ENCODE measurements at places on chromosomes 2 and 18.

- no peak for DNase-seq
These were observed 458.6 kb upstream of the ETAA1 start for GRCh38 chr2:66938471-66938967.

DNA sequence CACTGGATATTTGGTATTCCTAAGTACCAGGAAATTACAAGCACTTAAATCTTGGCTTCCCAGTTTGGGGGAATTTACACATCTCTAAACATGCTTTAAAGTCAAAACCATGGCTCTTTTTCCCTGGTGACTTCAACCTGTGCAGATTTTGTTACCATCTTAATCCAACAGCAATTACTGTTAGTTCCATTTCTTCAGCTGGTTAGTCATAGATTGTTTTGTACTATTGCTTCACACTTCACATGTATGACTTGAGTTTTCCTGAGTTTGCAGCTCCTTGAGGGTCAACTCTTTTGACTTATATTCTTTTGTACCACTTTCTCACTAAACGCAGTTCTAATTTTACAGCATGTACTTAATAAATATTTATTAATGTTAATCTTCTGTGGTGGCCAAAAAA is 203.4 kb upstream of the RND3 start:
- DNase-seq = no peak

DNA sequence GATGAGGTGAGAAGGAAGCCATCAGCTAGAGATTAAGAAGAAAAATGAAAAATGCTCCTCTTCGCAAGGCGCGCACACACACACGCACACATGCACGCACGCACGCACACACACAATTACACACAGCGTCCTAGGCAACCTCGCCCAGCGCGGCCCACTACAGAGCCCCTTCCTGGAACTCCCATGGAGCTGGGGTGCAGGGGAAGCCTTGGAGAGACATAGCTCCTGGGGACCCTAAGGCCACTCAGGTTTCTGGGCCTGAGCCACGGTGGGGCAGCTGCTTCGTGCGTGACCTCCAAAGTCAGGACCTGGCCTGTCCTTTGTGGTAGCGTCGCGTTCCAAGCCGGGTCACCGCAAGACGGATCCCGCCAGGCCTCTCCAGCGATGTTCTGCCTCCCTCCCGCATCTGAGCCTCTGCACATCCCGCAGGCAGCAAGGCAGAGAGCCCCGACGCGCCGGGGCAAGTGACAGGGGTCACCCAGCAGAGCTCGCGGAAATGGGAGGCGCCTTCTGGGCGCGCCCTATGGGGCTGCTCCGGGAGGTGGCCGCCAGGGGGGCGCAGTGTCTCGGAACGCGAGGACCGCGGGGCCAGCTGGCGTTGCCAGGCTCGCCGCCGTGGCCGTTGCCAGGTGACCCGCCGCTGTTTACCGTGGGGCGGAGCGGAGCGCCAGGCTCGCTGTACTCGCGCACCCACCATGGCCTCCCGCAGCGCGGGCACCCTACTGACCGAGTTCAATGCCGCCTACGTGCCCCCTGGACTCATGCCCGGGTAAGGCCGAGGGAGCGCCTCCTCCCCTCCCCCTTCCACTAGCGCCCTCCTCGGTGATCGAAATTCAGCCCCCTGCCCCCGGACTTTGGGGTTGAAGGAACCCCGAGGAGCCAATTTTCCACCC is 79.0 kb downstream of the CIB4 start:
- peak; percentile 94 for DNase-seq

DNA sequence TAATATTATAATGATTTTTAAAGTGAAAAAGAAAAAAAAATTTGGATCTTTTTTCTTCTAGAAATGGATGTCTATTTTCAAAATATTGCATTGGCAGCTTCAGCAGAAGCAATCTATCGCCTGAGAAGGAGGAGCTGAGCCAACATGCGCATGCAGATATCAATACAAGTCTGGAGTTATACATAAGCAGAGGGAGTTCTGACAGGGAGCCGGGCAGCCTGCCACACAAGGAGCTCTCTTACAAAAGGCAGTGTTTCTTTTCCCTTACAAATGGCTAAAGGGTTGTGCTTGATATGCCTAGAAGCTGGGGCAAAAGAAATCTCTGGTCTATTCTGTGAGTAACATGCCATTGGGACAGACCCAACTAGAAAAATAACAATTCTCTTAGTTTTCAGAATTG is 291.9 kb upstream of the TRIB2 start:
- DNase-seq = no peak

DNA sequence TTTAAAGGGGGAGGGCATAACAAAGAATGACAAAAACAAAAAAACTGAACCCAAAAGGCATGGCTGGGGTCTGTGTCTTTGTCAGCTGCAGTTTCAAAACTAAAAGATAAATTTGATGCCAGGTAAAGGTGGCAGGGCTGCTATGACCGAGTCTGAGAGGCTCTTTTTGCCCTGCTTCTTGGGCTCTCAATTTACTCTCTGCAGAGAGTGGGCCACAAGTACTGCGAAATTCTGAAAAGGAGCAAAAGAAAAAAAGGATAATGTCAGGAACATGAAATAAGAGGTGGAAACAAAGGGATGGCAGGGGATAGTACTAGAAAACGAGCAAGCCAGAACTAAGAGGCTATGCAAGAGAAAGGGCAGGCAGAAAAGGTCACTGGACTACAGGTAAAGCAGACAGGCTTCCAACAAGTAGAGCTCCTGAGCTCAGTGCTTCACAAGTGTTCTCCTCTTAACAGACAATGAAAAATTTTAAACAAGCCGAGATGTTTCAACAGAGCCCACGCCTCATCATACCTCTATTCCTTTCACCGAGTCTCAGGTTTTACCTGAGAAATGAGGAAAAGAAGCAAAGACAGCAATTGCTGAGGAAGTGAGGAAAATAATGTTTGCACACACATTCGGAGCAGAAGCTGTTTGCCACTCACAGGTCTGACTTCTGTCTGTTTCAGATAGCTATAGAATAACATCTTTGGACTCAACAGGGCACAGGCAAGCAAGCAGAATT is 7.3 kb downstream of the IRS1 start:
- DNase-seq = no peak

DNA sequence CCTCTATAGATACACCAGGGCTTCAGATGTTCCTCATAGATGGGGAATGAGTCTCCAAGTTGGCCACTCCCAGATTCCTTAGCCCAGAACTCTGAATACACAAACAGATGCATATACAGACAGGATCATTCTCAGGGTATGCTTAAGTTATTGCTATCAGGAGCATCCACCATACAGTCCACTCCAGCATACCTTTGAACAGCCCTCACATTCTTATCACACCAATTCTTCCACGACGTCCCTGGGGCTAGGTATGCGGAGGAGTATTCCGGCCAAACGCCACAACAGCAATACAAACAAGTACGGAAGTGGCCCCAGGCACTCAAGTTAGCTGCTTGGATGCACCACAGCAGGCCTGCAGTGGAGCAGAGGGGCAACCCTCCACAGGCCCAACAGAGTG is 312.5 kb upstream of the CHAC2 start:
- no peak for DNase-seq

DNA sequence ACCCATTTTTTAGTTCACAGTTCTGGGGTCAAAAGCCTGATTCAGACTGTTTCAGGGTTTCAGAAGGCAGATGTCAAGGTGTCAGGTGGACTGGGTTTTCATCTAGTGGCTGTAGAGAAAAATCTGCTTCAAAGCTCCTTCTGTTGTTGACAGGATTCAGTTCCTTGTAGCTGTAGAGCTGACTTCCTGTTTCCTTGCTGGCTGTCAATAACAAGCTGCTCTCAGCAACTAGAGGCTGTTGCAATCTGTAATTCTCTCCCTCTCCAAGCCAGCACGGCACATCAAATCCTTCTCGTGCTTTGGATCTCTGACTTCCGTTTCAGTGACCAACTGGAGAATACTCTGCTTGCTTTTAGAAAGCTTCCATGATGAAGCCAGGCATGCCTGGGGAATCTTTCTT is 179.4 kb downstream of the DOK6 start:
- peak; percentile 20 for DNase-seq

GRCh38 chr2:159160412-159160811 is 126.1 kb downstream of the WDSUB1 start:
- no peak for DNase-seq

- DNase-seq = no peak
These were observed 323.4 kb upstream of the RBMS1 start for GRCh38 chr2:160816916-160817499.

- DNase-seq = peak; percentile 90
These were observed 577 bp downstream of the EHBP1 start for GRCh38 chr2:62705859-62706720.

- no peak for DNase-seq
These were observed 28.7 kb downstream of the ELP2 start for GRCh38 chr18:36158266-36158867.

DNA sequence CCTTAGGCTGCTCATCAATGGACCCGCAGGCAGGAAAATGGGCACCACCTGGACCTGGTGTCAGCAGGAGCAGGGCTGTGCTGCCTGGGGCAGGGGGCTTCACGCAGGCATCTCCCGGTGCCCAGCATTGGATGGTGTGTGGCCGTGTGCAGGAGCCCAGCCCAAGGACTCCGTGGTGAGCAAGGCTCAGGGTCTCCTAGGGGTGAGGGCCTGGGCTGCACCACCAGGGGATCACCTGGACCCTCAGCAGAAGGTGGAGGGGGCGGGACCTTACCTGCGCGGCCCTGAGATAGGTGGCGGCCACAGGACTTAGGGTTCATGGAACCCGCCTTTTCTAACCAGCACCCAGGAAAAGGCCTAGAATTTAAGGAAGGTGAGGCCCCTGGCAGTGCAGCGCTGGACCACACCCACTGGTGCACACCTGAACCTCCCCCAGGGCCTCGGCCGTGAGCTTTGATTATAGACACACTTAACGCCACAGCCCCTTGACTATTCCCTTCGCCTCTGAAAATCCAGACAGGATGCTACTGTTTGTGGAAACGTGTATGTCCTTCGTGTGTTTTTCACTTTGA is 89.0 kb downstream of the TMEM18 start:
- DNase-seq = no peak

DNA sequence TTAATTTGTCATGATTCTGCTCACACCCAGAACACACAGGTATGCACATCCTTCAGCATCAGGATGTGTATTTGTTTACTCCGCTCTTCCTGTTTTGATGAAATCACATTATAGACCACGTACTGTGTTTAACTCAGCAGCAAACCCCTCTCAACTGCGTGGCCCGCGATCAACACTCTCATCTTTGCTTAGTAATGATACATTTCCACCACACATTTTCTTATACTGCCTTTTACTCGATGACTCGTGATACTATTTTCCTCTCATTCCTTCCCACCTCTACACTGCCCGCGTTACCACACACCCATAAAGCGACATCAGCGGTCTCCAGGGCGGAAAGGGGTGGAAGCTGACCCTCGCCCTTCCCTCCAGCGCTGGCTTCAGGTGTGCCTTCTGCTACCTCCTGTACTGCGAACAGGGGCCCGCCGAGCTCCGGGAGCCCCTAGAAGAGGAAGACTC is 1.3 kb downstream of the NETO1 start:
- no peak for DNase-seq

- no peak for DNase-seq
These were observed 413.8 kb downstream of the RAD51AP2 start for GRCh38 chr2:17104454-17104853.

GRCh38 chr2:139990646-139991335 is 1210.6 kb upstream of the NXPH2 start:
- DNase-seq = no peak

GRCh38 chr18:71729611-71730010 is 814.5 kb downstream of the CBLN2 start:
- DNase-seq = no peak

- no peak for DNase-seq
These were observed 4.3 kb downstream of the HNRNPLL start for GRCh38 chr2:38598200-38598990.

DNA sequence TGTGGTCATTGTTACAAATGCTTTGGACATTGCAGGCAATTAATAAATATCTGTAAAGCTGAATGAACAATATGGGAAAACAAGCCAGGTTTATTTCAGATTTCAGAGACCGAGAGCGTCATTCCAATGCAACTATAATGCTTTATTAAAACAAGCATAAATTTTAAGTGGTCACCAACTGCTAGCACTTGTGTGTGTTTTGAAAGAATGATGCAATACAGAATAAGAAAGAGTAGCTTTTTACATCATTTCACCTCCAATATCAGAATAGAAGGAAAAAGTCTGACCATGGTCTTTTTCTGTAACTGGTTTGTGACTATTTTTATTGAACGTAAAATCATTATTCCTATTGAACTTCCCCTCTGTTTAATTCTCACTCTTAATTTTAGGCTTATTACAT is 7.6 kb downstream of the CTAGE1 start:
- DNase-seq = no peak

DNA sequence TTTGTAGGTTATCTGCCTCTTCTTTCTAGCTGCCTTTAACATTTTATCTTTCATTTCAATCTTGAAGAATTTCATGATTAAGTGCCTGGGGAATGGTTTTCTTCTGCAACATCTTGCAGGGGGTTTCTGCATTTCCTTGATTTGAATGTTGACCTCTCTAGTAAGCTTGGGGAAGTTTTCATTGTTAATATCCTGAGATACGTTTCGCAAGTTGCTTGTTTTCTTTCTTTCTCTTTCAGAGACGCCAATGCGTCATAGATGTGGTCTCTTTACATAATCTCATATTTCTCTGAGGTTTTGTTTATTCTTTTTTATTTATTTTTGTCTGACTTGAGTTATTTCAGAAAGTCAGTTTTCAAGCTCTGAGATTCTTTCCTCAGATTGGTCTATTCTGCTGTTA is 225.7 kb downstream of the XIRP2 start:
- DNase-seq = no peak

DNA sequence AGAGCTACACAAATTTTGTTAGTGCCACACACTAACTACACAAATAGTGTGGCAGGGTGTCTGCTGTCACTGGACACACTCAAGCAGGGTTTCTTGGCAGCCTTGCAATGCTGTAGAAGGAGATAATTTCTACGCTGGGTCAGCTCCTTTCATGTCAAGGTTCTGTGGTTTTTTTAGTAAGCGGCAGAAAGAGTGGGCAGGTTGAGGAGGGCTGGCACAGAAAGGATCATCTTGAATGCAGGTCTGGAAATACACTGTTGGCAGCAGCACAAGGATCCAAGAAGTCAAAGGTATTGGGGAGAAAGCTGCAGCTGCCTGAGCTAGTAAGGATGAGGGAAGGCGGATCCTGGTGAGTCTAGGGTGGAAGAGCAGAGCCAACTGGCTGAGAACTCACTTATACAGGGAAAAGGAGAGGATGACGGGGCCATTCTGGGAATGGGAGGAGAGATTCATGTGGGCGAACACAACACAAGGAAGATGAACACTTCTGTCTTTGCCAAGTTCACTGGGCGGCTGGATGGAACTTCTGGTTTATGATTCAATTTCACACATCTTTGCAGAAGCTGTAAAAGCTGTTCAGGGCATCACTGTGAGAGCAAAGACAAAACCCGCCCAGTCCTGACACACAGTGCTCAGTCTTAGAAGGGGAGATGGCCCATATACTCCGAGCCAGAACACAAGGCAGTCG is 16.9 kb upstream of the CYRIA start:
- DNase-seq = no peak

Measured in NCI-H1417 (cell line).